Stimulated activated CD8-positive, alpha-beta memory T cell treated with anti-CD3 and anti-CD28 coated beads, Interleukin-4, amount 100 ng/mL, for 1 hour (primary cell): ENCODE measurements at places on chromosomes 2 and 18.

- DNase-seq = no peak
Measured at GRCh38 chr2:207173641-207174040, 7.9 kb upstream of the KLF7 start.

GRCh38 chr2:60446413-60447267 is 106.8 kb downstream of the BCL11A start:
- no peak for DNase-seq

DNA sequence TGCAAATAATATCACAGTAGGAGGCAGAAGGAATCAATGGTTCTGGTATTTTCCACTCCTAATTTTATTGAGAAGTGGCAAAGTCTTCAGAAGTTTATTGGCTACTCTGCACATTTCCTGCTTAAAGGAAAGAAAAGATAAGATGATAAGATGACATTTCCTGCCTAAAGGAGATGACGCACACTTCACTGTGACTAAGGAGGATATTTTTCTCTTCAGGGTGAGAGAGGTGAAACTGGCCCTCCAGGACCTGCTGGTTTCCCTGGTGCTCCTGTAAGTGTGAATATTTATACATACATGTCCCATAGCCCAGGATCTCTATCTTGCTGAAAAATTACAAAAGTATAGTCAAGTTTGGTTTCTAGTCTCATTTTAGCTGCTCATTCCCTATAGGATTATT is 27.9 kb downstream of the COL3A1 start:
- no peak for DNase-seq

DNA sequence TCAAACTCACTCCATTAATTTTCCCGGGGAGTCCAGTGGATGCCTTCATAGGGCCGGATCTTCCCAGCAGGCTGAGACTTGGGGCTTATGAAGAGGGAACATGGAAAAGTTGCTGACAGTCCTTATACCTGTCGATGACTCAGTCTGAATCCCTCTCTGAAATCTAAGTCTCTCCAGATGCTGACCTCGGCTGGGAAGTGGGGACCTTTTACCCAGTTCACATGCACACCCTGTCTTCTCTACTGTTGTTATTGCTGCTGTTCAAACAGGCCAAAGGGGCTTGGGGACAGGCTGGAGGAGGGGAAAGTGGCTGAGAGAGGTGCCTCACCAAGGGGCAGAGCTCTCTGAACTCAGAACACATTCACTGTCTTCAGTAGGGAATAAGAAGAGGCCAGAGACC is 4.1 kb upstream of the TNP1 start:
- no peak for DNase-seq

- no peak for DNase-seq
Measured at GRCh38 chr18:55031979-55032378, 72.7 kb upstream of the CCDC68 start.

- no peak for DNase-seq
Measured at GRCh38 chr2:183024339-183025095, 13.7 kb downstream of the NCKAP1 start.

GRCh38 chr2:158205215-158205614 is 103.5 kb downstream of the UPP2 start:
- no peak for DNase-seq

DNA sequence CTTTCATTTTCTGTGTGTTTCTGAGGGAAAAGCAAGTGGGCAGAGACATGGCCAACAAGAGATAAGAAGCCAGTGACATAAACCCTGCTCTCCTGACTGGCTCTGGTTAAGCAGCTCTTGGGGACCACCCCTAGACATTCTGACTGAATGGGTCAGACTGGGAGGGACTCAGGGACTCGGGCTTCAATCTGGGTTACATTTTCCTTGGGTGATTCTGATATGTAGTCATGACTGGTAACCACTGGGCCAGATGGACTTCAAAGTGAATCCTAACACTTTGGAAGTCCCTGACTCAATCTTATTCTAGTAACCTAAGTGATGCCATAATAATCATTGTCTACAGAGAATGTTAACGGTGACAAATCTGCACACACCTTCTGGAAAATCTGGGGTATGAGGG is 397.8 kb downstream of the NBAS start:
- no peak for DNase-seq

DNA sequence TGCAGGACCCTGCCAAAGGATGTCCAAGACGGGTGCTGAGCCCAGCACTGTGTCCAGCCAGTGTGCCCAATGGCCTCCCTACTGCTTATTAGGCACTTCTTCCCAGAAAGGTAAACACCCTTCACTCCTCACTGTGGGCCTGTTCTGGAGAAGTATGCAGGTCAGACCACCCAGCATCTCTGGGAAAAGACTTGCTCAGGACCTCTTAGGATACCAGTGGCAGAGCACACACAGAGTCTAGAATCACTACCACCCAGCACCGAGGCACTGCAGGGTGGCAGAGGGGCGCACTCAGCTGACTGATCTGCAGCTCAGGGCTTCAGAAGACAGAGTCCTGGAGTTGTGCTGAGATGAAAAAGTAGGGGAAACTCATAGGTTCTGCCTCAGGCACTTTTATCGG is 25.8 kb downstream of the XDH start:
- DNase-seq = no peak
